GM23248 (cell line): ENCODE measurements at places on chromosomes 7 and 10.
A peak's percentile ranks its signal among the peaks of the same experiment; 100 is the strongest.

GRCh38 chr7:32179567-32179966 lies 109.4 kb upstream of the PDE1C start:
- no peaks in the 10 kb centered on the region for H3K4me1 ChIP-seq
- H3K36me3 ChIP-seq, result no peaks in the 10 kb centered on the region
- H3K4me3 ChIP-seq, result no peak overlapping the region
- no peak overlapping the region for H3K27ac ChIP-seq

DNA sequence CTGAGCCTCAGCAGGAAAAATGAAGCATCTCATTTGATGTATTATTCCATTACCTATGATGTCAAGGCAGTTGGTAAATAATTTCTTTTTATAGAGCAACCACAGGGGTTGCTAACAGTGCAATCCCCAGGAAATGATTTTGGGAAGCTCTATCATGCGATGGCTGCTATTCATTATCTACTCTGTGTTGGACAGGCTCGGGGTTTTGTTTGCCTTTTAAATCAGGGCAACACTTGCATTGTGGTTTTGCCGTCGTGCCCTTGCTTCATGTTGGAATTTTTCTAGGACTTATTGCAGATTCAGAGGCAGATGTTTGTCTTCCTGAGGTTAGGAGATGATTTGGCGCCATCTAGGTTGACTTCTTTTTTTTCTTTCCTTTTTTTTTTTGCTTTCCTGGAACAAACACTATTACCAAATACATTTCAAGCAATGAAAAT lies 128.4 kb downstream of the BICC1 start:
- no peaks in the 10 kb centered on the region for H3K36me3 ChIP-seq
- peak overlapping the region; percentile 96 for H3K27ac ChIP-seq
- peaks cover 86% of the 10 kb centered on the region for H3K4me1 ChIP-seq
- peak overlapping the region; percentile 57 for H3K4me3 ChIP-seq
- peak; percentile 96 for DNase-seq
- no peaks in the 10 kb centered on the region for H3K27me3 ChIP-seq

DNA sequence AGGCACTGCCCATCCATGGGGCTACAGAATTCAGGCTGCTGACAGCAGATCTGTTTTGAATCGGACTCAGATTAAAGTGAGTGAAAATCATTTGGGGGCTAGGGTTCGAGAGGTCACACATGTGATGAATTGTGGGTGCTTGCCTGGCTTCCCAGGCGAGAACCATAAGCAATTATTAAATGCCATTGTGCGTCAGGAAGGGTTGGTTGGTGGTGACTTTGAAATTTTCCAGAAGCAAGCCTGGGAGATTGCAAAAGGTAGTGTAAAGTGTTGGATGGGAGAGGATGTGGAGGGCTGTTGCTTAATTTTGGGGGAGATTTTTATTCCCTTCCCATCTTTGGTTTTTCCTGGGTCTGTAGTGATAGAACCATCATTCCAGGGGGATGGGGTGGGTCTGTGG lies 34.6 kb downstream of the LRMDA start:
- H3K4me3 ChIP-seq, result no peak overlapping the region
- H3K27ac ChIP-seq, result no peak overlapping the region
- no peaks in the 10 kb centered on the region for H3K27me3 ChIP-seq
- H3K36me3 ChIP-seq, result no peaks in the 10 kb centered on the region
- DNase-seq, result no peak

- peak within 1 kb of the TSS; percentile 95 for H3K4me3 ChIP-seq
- H3K27me3 ChIP-seq, result no peaks in the 10 kb centered on the region
- DNase-seq, result peak; percentile 93
- H3K4me1 ChIP-seq, result peaks cover 28% of the 10 kb centered on the region
- H3K27ac ChIP-seq, result peak within 1 kb of the TSS; percentile 91
Observed at GRCh38 chr7:73718905-73719805, at the start of gene STX1A. STX1A (minus strand) TSS chr7:73719669; CDS start chr7:73719631, 38 bp downstream.

GRCh38 chr7:104530251-104530650 lies 201.8 kb downstream of the LHFPL3 start:
- no peaks in the 10 kb centered on the region for H3K36me3 ChIP-seq
- H3K27ac ChIP-seq, result no peak overlapping the region
- H3K4me1 ChIP-seq, result no peaks in the 10 kb centered on the region
- DNase-seq, result no peak
- H3K27me3 ChIP-seq, result no peaks in the 10 kb centered on the region
- no peak overlapping the region for H3K4me3 ChIP-seq

DNA sequence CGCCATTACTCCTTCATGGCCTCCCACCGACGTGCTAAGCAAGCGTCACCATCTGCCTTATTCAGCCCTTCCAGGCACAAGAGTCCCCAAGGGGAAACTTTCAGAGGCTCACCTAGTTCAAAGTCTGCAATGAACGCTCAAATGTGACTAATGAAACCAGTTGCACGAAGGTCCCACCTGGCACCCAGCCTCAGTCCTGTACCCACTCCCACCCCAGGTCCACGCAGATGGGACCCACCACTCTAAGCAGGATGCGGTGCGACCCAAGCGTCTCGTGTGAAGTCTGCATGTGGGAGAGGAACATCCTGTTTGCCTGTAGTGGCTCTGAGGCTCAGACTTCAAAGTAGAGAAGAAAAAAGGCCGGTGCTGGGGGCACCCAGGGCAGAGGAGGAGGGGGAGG lies 40.3 kb downstream of the RGS10 start:
- H3K36me3 ChIP-seq, result no peaks in the 10 kb centered on the region
- H3K4me3 ChIP-seq, result no peak overlapping the region

DNA sequence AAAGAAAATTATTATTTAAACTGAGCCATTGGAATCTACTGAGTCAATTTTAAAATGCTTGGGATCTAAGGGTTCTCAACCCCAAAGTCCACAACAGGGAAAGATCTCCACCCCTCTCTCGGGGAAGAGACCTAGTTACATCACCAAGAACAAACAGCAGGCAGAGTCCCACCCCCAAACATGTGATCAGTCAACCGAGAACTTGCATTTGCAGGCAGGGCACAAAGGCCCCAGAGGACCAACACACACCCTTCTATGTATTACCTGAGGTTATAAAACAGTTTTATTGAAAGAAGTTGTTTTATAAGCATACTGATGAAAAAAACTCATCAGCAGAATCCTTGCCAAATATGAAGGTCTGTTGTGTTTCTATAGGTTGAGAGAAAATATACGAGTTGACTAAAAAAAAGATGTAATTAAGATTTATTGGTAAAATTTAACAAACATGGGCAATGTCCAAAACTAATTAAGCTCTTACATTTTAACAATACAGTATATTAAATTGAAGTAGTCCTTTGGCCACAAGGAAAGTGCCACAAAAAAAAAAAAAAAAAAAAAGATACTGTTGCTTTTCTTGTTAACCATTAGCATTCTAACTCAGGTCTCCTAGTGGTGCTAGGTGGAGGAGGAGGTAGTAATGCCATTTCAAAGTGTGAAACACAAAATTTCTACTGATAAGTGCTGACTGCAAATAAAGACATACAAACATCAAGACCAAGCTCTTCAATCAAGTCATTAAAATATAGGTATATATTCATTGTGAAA lies 975 bp upstream of the USP54 start:
- peak overlapping the region; percentile 33 for H3K4me3 ChIP-seq
- DNase-seq, result peak; percentile 16
- peak overlapping the region; percentile 37 for H3K27ac ChIP-seq
- peaks cover 39% of the 10 kb centered on the region for H3K4me1 ChIP-seq

DNA sequence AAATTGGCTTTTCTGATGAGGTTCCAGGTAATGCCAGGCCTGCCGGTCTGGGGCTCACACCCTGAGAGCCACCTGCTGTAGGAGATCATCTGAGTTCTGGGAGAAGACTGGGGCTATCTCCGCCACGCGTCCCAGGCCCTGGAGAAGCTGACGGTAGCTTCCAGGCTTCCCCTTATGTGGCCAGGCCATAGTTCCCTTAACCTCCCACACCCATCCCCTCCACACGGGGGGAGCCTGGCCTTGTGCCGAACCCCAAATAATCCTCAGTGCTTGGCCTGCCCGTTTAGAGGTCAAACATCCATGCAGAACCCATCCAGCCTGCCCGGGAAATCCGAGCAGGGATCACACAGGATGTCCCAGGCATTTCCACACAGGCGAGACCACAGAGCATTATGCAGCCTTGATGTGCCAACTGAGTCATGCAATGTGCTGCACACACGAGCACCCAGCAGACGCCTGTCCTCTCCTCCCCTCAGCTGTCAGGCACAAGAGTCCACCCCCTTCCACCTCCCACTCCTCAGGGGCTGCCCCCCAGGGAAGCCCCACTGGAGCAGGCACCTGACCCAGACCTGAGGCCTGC lies 176.2 kb downstream of the PRKAG2 start:
- peak; percentile 84 for DNase-seq
- no peaks in the 10 kb centered on the region for H3K27me3 ChIP-seq
- no peak overlapping the region for H3K27ac ChIP-seq
- H3K4me3 ChIP-seq, result no peak overlapping the region
- no peaks in the 10 kb centered on the region for H3K36me3 ChIP-seq

GRCh38 chr10:58239561-58240169 lies 28.0 kb downstream of the IPMK start:
- H3K4me1 ChIP-seq, result peaks cover 42% of the 10 kb centered on the region
- H3K4me3 ChIP-seq, result no peak overlapping the region
- H3K27me3 ChIP-seq, result no peaks in the 10 kb centered on the region
- H3K27ac ChIP-seq, result no peak overlapping the region
- no peaks in the 10 kb centered on the region for H3K36me3 ChIP-seq

DNA sequence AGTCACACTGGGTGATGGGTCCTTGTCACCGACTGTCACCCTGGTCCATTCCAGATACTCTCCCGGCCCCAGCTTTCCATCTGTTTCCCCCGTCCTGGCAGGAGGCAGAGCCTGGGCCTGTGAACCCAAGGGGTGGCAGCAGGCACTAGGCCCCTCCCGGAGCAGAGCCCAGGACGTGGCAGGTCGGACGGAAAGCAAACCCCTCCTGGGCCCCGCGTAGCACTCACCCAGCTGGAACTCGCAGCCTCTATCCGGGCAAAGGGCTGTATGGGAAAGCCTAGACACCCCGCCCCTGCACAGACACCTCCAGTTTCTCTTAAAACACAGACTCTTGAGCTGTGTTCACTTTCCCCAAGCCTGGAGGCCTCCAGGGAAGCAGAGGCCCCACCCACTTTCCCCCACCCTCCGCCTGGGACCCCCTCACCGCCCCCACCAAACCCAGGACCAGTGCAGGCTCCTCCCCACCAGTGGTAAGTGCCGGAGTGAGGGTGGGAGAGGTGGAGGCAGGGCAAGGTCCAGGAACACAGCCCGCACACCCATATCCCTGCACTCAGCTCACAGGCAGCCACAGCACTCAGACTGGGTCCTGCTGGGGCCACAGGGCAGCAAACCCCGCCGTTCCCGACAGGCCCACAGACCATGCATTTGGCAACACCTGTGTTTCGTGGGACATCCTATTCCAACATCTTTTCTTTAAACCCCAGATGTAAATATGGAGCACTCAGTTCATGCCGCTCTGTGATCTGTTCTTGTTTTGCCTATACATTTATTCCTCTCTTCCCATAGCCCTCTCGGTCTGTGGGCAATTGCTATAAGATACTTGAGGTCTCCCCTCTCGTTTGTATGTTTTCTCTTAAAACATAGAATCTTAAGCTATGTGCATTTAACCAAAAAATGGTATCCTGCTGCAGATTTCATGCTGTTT lies 98.2 kb upstream of the PDGFA start:
- H3K27me3 ChIP-seq, result no peaks in the 10 kb centered on the region
- H3K27ac ChIP-seq, result no peak overlapping the region
- no peak overlapping the region for H3K4me3 ChIP-seq
- no peaks in the 10 kb centered on the region for H3K4me1 ChIP-seq
- H3K36me3 ChIP-seq, result 0 out of 2 replicates have a peak, but pooled peaks cover 5% of the 10 kb centered on the region

GRCh38 chr7:34417781-34418180 lies 240.2 kb upstream of the NPSR1 start:
- no peak overlapping the region for H3K27ac ChIP-seq
- no peak for DNase-seq
- H3K27me3 ChIP-seq, result peaks cover 3% of the 10 kb centered on the region; the same call in 1 of the 2 replicates
- H3K4me1 ChIP-seq, result 0 out of 2 replicates have a peak, but pooled peaks cover 3% of the 10 kb centered on the region
- no peak overlapping the region for H3K4me3 ChIP-seq
- H3K36me3 ChIP-seq, result no peaks in the 10 kb centered on the region

DNA sequence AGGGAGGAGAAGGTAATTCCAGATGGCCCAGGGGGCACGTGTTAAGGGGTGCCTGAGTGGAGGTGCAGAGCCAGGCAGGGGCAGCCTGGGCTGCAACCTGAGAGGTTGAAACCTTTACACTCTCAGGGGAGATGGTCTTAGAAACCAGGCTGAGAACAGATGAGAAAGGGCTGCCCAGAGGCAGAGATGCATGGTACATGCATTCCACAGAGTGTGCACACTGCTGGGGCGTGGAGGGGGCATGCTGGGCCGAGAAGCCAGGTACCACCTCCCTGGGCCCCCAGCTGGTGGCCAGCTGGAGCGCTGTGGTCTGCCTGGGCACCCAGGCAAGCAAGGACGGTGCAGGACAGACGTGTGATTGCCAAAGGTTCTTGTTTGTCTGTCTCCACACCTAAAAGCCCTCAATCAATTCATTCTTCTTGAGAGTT lies 14.1 kb upstream of the CSGALNACT2 start:
- H3K4me3 ChIP-seq, result no peak overlapping the region
- no peaks in the 10 kb centered on the region; the same call in 1 of the 2 replicates for H3K27me3 ChIP-seq

- H3K27me3 ChIP-seq, result no peaks in the 10 kb centered on the region
- H3K4me1 ChIP-seq, result peaks cover 26% of the 10 kb centered on the region
- H3K4me3 ChIP-seq, result no peak overlapping the region
- H3K27ac ChIP-seq, result peak overlapping the region; percentile 16
- DNase-seq, result peak; percentile 89
Observed at GRCh38 chr7:70178787-70179186, 580.5 kb downstream of the AUTS2 start.

- no peak overlapping the region for H3K27ac ChIP-seq
- no peak overlapping the region for H3K4me3 ChIP-seq
- H3K27me3 ChIP-seq, result no peaks in the 10 kb centered on the region
- no peaks in the 10 kb centered on the region for H3K36me3 ChIP-seq
Observed at GRCh38 chr7:90777041-90777440, 180.9 kb downstream of the CDK14 start.

DNA sequence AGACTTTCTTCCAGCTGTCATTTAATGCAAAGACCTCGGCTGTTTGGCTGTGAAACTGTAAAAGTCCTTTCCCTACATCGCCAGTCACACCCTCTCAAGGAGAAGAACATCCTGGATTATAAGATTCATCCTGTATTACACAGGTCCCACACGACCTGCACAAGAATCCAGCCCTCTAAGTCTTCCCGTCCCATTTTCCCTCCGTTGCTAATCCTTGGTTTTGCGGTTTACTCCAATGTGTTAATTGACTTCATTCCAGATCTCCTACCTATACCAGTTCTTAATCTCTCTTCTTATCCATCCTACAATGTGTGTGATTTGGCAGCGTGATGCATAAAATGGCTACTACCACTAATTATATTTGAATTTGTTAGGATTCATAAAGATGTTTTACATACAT lies 110.4 kb downstream of the COL28A1 start:
- no peak for DNase-seq
- H3K36me3 ChIP-seq, result no peaks in the 10 kb centered on the region
- no peak overlapping the region for H3K4me3 ChIP-seq

GRCh38 chr10:33534416-33534815 lies 199.9 kb upstream of the NRP1 start:
- no peak for DNase-seq
- no peak overlapping the region for H3K27ac ChIP-seq
- no peak overlapping the region for H3K4me3 ChIP-seq
- no peaks in the 10 kb centered on the region for H3K27me3 ChIP-seq
- peaks cover 9% of the 10 kb centered on the region for H3K4me1 ChIP-seq

GRCh38 chr10:14056610-14057332 lies 274.0 kb downstream of the FRMD4A start:
- H3K4me1 ChIP-seq, result peaks cover 15% of the 10 kb centered on the region
- H3K27ac ChIP-seq, result peak overlapping the region; percentile 81
- H3K27me3 ChIP-seq, result no peaks in the 10 kb centered on the region
- H3K36me3 ChIP-seq, result no peaks in the 10 kb centered on the region
